Forelimb muscle (tissue), 1 donor: ENCODE measurements at places on chromosomes 1 and 21. TPM values are rescaled to one million over a fixed set of nuclear protein-coding genes. Genes with fewer than 3 reads are reported as not detected.

DNA sequence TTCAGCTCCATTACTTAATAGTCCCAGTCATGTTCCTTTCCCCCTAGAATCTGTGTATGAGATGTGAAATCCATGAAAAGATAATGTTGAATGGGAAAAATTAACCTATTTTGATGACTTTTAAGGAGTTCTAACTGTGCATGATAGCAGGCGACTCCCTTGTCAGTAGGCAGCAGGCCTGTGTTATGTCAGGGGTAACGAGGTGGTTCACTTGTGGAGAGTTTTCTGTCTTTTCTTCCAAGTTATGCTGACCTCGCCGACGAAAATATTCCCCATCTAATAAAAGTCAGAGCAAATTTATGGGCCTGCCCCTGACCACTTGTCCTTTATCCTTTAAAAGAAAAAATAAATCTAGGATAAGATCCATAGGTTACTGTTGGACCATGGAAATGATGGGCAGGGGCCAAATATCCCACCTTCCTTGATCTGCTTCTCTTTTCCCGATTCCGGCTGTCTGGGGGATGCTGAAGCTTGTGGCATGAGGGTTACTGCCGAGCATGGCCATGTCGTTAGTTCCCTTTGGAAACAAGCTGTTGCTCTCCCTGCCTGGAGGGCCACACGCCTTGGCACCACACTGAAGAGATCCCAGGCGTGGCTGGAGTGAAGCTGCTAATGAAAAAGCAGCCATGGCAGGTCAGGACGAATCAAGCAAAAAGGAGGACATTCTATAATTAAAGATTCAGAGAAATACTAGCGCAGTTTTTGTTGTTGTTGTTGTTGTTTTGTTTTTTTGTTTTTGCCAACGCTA is 93.8 kb downstream of the ROR1 start:
- no peak for DNase-seq

DNA sequence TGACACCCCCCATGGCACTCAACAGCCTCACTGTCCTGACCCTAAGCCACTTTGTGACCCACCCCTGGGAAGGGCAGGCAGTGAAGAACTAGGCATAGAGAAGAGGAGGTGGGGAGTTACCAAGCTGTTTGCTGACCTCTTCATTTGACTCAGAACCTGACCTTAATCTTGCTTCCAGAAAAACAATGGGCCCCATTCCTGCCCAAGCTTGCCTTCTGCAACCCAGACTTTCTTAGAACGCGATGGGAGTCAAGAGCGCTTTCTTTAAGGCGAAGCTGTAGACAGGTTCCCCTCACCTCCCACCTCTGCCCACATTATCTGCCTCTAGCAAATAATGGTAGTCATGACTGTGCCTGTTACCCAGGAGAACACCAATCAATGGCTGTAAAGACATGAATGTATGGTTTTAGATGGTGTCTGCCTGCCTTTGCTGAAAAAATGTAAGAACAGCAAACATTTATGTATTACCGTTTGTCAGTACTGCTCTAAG is 8.2 kb upstream of the CBR3 start:
- DNase-seq: no peak

DNA sequence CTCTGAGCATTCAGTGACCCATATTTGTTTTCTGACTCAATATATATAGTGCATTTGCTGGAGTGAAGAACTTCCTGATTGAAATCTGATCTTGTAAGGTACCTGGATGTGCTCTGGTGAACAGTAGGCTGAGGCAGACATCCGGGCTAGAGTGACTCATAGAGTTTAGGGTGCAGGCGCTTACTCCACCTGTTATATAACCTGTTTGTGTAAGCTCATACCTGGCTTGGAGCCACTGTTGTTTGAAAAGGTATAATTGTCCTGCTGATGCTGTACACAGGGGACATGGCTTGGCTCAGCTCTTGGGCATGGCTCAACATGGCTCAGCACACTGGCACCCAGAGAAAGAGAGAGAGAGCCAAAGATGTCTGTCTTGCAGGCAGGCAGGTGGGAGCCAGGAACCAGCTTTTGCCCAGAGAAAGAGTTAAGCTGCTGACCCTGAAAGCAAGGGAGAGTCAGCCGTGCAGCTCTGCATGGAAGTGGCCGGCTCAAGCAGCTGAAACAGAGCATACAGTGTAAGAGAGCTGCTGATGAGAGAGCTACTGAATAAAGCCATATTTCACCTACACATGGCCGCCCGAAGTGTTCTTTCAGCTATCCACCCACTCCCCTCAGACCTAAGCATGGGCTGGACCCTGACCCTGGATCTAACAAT is 43.2 kb downstream of the GJA5 start:
- no peak for DNase-seq

The RPE65 gene
- not detected for polyA plus RNA-seq

DNA sequence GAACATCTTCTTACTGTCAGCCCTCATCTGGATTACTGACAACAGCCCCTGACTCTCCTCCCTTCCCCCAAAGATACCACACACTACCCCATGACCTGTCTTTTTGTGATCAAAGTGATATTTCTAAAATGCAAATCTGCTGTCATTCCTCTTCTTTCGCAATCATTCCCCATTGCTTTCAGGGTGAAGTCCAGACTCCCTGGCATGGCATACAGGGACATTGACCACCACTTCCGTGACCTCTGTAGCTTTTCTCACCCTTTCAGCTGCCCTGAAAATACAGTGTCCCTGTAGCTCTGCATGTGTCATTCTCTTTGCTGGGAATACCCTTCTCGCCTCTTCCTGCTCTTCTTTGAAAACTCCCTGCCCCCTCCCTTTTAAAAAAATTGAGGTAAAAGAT is 4.1 kb downstream of the SERINC2 start:
- no peak for DNase-seq

GRCh38 chr1:230220478-230220877 is 153.4 kb downstream of the GALNT2 start:
- DNase-seq: no peak

The RGS7 gene
- not detected for polyA plus RNA-seq

The GPR25 gene
- polyA plus RNA-seq: not detected
